ENCODE measurements at places on chromosomes 7 and 10.

GRCh38 chr7:5624386-5625365 is 156.8 kb downstream of the RNF216 start:
- no peak for DNase-seq

- no peak for DNase-seq
These were observed 38.8 kb downstream of the TBXAS1 start for GRCh38 chr7:139867847-139868246.

- peak; percentile 18 for DNase-seq
These were observed 197.3 kb upstream of the PODXL start for GRCh38 chr7:131753620-131754222.

GRCh38 chr10:123563994-123564393 is 102.2 kb upstream of the GPR26 start:
- no peak for DNase-seq

DNA sequence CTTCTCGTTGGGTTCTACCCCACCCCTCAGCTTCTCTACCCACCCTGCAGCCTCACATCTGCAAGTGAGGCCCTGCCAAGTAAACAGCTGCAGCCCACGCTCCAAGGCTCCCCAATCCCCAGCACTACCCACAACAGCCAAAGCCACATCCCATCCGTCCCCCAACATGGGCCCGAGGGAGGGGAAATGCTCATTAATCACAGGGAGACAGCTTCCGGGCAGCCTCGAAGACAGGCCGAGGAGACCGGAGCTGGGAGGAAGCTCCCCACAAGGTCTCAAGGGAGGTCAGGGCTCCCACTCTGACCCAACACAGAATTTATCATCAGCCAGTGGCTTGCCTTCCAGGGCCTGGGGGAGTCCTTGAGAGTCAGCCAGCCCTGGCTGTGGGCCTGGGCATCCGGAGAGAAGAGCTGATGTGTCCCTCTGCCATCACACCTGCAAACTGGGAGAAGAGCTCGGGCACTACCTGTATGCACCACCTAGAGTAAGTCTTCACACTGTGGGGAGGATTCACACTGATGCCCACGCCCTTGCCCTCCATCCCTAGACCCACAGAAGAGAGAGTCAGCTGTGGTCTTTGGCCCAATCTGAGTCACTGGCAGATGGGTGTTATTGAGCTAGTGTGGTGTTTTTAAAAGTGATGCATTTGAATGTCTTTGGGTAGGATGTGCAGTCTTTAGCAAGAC is 115.5 kb upstream of the ZMIZ1 start:
- DNase-seq = no peak

DNA sequence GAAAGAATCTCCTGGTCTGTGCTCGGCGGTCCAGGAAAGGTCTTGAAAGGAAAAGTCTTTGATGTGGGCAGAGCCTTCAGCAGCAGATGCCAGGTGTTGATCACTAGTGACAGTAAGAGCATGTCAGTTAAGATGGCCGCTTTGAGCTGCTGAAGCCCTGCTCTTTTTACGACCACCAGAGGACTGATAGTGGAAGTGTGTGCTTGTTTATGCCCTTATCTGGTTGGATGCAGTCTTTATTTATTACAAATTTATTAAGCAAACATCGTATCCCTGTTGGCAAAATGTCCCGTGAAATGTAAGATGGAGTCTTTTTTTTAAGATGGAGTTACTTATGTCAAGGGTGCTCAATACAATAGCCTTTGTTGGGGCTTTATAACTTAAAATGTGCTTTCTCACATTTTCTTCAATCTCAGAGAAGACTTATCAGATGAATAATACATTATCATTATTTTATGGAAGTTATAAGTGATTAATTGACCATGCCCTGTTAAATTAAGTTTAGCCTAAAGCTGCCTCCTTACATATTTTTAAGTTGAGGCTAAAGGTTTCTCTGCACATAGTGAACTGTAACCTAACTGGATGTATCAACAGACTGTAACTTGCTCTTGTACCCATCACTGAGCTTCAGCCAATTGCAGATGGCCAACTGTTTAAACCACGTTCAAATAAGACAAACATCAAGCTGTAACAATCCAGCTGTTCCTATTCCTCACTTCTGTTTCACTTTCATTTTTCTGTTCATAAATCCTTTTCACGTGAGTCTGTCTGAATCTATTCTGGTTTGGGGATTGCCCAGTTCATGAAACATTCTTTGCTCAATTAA is 97.4 kb upstream of the PIK3CG start:
- no peak for DNase-seq

DNA sequence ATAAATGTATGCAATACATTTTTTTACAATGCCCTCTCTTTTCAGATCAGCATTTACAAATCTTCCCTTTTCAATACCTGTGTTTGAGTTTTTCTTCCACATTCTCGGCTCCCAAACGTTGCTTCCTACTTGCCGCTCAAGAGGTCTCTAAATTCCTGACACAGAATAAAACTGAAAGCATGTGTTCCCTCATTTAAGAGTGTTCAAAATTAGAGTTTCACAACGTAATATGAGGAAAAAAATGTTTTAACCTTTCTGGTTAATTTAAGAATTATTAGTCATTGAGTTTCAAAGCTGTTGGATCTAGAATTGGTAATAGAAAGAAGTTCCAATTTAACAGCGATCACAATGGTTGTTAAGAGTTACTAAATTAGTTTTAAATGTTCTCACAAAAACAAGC is 100.4 kb downstream of the ARID5B start:
- no peak for DNase-seq

DNA sequence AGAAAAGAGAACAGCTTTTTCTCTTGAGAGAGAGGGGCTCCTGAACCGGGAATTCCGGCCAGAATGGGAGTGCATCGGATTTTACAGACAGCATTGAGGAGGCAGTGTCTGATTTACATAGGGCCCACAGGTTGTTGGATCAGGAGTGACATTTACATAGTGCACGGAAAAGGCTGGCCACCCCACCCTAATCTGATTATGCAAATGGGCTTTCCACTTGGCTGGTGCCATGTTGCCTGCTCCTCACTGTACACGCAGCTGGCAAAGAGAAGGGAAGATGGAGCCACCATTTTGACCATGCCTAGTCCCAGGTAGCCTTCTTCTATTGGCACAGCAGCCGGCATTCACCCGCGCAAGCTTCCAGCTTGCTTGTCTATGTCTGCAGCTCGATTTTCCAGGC is 77.5 kb upstream of the FAM171A1 start:
- no peak for DNase-seq

- no peak for DNase-seq
These were observed 70.6 kb downstream of the FOXL3 start for GRCh38 chr7:360454-361100.

DNA sequence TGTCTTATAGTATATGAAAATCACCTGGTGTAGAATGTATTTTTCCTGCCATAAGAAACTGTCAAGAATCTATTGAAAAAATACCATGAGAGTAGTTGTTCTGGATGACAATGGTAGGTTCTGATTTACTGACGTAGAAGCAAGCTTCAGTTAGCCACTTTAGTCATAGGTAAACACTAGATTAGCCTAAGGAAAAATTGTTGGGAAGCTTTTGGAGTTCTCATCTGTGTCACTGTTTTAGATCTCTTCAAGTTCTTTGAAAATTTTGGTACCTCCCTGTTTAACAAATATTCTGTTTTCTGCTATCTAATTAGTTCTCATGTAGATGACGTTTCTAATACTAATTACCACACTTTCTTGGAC is 131.8 kb downstream of the ADK start:
- DNase-seq = no peak

DNA sequence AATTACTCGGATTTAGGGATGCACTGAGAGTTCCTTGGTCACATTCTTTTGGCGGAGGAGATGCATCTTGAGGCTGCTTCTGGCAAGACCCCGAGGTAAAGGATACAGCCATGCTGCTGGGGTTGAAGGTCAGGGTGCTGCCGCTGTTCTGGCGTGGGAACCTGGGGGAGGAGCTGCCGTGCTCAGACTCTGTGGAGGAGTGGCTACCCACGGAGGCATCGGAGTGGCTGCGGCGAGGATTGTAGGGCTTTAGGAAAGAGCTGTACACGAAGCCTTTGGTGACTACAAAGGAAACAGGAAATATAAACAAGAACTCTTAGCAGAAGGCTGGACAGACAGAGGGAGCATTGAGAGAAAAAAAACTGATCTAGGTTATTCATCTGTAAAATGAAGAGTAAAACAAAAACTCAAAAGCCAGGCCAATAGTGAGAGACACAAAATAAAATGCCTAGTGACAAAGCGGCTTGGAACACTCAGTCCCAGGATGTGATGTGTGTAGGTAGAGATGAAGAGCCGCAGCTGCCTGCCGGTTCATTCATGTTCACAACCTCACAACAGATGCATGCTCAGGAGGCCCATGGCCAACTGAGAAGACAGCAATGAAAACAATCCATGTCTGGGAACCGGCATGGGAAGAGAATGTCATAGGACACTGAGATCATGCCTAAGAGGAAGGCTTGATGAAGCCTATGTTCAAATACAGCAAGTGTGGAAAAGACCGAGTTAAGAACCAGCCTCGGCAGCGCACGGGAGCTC is 97.8 kb downstream of the ABCC2 start:
- DNase-seq = no peak

- no peak for DNase-seq
These were observed 50.7 kb upstream of the GHITM start for GRCh38 chr10:84088626-84089025.

- DNase-seq = no peak
These were observed 112.2 kb downstream of the KIF20B start for GRCh38 chr10:89813546-89813945.

DNA sequence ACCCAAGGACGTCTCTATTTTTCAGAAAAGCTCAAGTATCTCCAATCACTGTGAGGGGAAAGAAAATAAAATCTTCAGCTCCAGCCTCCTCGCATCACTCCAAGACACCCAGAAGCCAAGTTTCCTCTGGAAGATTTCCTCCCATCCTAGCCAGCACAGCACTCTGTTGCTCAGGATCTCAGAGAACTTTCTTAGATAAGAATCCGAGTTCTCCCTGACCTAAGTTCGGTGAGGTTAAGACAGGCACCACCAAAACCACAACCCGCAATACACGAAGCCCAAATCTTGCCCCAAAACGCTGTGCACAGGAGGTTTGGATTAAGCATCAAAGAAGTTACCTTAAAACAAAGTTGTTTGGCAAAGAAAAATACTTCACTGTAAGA is 4.2 kb downstream of the FAM53B start:
- DNase-seq = peak; percentile 40

- peak; percentile 22 for DNase-seq
These were observed 115.8 kb downstream of the HTR7 start for GRCh38 chr10:90741926-90742565.

GRCh38 chr7:95357623-95358022 is 33.3 kb upstream of the PON1 start:
- DNase-seq = no peak

DNA sequence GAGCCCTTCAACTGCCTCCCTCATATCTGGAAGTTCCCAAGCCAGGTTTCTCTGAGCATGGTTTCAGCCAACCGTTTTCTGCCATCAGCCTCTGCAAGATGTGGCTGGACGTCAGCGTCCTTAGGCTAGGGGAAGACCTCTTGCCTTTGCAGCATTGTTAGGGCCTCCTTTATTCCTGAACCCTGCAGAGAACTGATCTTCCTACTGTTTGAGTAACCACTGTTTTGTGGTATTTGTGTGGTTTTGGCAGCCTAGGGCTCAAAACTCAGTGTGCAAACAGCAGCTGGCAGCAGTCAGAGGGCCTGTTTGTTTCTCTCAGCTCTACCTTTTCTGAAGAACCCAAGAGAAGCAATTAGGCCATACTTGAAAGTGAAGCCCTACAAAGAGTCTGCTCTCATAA is 83.4 kb upstream of the SEMA3E start:
- peak; percentile 67 for DNase-seq
